ENCODE measurements at places on chromosomes 3 and 15.

DNA sequence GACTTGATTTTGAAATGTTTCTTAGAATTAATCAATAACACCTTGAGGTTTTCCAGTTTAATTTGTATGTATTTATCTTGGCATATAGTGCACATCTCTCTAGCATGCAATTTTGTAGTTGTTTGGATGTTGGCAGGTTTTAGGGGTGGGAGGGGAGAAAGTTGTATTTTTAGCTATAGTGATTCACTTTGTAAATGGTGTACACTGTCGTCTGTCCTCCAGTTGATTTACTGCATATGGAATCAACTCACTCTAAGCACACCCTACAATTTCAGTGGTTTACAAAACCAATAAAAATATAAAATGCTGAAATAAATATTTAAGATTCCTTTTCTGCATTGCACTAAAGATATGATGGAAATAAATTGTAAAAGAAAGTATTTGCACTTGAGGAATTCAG lies 199.1 kb downstream of the CDIN1 start:
- no peak for DNase-seq

DNA sequence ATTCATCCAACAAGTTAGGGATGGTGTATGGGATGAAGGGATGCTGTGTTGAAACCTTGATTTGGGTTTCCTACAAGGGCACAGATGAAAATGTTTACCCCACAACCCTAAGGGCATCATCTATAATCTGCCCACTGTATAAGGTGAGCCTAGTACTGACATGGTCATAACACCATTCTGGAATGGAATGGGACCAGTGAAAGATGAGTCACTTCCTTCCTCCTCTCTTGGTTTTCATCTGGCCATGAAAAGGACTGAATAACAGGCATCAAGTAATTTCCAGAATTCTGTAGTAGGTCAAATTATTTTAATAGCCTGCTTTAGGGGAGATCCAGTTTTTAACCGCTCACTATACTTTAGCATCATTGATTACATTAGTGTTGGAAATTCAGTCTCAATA lies 538.6 kb downstream of the NR2F2 start:
- DNase-seq, result no peak

DNA sequence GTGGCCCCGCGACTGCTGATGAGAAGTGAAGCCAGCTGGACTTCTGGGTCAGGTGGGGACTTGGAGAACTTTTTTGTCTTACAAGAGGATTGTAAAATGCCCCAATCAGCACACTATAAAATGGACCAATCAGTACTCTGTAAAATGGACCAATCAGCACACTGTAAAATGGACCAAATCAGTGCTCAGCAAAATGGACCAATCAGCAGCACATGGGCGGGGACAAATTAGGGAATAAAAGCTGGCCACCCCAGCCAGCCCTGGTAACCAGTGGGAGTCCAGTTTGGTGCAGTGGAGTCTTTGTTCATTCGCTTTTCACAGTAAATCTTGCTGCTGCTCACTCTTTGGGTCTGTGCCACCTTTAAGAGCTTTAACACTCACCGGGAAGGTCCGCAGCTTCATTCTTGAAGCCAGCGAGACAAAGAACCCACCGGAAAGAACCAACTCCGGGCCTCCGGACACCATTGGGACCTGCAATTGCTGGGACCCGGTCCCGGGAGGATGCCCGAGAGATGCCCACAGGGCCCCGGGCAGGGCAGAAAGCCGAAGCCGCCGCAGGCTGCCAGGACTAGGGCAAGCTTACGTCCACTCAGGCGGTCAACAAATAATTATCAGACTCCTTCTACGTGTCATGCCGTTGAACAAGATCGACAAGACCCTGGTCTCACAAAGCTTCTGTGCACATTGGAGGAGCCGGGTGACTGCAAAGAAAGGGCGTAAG lies 8.3 kb upstream of the NR2E3 start:
- no peak for DNase-seq

- no peak for DNase-seq
These were observed 85.4 kb downstream of the WDR76 start for GRCh38 chr15:43912208-43912607.

DNA sequence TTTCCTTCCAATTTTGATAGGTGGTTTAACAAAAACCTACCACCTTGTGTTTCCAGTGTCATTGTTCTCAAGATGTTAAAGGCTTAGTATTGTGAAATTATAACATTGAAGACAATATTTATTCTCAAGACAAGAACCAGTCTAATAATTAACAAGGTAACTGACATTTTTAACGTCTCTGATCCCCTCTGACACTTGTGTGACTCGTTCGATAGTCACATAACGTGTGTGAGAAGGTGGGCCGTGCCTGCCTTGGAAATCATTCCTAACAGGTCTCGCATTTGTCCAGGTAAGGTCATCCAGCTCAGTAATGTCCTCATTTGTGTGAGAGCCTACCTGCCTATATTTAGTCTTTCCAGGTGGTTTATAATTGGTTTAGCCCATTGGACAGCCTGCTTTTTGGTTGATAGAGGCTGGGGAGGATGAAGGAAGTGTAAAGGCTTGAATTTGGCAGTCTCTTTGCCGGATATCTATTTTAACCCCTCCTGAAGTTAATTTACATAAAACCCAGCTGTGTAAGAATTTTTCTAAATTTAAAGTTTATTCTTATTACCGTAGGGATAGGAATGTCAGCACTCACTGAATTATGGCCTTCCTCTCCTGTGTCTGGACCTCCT lies 94.4 kb downstream of the AKAP13 start:
- DNase-seq, result no peak

DNA sequence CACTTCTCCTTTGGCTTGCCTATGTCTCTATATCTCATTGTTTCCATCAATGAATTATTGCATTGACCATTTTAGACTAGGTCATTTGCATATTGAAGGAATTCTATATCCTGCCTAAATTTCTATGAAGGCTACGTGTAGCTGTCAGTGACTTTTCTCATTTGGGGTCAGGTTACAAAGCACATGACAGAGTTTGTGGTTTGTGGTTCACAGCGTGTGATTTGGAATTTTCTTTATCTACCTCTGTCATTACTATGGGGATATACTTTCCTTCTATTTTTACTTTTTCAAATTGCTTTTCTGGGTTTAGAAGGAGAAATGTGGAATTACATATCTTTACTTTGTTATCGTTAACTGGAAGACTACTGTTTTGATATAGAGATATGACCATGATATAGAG lies 317.3 kb upstream of the CFAP20DC start:
- no peak for DNase-seq

DNA sequence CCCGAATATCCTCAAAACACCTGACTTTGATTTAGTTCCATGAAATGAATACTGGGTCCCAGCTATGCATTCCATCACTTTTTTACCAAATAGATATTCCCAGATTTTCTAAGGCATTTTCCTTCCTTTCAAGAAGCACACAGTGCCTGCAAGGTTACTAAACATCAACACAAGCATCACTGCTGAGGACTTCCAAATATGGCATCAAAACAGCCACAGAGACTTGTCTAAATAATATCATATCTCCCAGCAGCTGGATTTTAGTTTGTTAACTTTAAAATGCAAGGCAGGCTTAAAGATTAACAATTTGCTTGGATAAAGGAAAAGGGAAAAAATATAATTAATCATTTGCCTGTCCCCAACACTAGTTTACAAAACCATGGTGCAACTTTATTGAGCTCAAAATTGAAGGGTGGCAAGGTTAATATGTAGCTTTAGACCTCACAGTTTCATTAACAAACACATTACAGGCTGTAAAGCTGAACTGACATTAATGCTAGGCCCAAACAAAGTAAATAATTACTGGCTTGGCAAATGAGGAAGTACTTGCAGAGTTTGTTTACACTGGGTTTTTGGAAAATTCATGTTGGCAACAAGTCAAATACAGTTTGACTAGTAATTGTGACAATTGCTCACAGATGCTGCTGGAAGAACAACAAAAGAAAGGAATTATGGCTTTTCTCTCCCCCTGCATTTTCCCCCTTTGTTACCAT lies 401.7 kb upstream of the CDIN1 start:
- no peak for DNase-seq

DNA sequence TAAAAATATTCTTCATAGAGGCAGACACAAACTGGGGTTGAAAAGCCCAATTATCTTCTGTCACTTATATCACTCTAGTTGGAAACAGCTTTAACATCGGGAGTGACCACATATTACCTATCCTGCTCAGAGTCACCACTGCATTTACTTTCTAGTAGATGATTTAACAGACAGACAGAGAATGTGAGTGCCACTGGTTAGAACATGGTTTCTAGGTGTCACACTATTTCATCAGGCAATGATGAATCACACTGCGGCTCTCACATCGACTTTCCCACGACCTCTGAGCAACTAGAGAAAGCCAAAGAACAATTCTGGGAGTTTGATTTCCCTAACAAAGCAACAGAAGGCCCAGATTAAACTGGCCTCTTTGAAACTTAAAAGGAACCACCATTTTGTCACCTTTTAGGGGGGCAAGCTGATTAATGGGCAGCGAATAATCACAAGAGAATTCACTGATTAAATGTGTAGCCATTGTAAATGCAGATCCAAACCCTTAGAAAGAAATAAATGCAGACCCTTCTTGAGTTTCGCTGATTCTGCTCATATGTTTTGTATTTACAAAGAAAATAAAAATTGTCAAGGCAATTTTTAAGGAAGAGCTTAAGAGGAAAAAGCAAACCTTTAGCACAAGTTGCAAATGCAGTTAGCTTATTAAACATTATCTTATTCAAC lies 112.6 kb upstream of the KBTBD8 start:
- peak; percentile 4 for DNase-seq

DNA sequence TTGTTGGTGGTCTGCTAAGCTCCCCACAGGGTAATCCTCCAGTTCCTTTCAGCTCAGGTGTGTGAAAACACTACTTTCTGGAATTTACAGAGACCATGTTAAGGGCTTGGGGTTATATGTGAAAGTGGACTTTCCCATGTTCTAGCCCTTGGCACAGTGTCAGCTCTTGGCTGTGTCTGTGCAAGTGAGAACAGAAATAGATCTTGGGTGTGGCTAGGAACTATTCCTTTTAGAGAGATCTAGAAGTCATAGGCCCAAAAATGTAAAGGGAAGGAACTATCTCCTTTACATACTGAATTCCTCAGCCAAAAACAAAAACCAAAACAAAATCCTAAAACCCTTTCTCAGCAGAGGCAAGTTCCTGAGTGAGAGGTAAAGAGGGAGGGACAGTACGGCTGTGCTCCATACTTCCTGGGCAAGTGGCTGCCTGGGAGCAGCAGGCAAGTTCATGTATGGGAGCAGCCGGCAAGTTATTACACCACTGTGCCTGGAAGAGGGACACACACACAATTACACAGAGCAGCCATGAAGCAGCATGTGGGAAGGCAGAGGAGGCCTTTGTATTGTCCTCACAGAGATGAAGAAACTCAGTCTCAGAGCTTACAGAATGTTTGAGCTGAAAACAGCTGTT lies 19.9 kb upstream of the C3orf62 start:
- no peak for DNase-seq

DNA sequence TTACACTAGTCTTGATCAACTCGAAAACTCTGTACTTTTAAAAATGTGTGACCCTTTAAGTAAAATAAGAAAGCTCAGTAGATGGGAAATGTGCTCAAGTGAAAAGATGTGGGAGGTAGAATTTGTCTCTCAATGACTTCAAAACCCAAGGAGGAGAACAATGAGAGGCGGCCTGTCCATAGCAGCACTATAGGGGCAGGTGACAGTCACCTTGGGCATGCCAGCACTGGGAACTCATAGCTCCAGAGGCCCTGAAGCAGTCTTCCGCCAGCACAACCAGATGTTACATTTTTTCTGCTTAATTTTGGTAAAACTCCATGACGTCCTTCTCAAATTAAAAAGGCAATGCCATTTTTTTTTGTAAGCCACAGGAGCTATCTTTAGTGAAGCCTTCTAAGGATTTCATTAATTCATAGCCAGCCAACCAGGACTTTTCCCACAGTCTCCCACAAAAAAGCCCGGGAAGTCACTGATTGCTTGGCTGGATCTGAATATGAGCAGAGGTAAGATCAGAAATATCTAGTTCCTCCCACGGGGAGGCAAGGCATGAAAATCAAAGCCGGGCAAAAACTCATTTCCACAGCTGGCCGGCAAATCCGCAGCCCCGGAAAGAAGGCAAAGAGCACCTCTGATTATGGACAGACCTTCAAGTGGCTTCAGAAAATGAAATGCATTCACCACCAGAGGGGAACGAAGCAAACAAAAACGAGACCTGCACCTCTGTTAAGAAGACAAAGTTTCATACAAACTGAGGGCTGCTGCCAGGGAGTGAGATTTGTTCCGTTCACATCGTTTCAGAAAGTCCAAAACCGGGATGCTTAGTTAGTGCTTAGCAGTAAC lies 10.5 kb downstream of the IL17RD start:
- no peak for DNase-seq
